ENCODE measurements at places on chromosomes 7 and 10.

DNA sequence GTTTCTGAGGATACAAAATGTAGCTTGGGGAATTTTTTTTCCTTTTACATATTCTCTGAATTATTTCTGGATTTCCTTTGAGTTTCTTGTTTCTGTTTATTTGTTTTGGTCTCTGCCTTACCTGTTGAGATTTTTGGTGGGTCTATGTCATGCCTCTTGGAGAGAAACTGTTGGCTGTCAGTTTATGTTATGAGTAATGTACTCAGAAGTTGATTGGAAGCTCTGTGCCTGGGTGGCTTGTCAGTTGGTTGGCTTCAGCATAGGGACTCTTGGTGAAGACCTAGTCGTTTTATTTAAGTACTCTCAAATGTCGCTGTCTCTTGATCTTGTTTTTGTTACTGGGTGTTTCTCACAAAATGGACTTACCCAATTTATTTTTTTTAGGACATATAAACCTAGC is 132.4 kb downstream of the CDK14 start:
- no peak for DNase-seq

- DNase-seq = no peak
Measured at GRCh38 chr10:73263693-73264347, 11.4 kb upstream of the MRPS16 start.

DNA sequence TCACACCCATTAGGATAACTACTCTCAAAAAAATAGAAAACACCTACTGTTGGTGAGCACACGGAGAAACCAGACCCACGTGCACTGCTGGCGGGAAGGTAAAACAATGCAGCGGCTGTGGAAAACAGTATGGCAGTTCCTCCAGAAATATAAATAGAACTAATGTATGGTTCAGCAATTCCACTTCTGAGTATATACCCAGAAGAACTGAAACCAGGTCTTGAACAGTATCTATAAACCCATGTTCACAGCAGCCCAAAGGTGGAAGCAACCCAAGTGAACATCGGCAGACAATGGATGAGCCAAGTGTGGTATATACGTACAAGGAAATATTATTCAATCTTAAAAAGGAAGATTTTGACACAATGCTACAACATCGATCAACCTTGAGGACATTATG is 164.7 kb downstream of the ZMYND11 start:
- DNase-seq = no peak

DNA sequence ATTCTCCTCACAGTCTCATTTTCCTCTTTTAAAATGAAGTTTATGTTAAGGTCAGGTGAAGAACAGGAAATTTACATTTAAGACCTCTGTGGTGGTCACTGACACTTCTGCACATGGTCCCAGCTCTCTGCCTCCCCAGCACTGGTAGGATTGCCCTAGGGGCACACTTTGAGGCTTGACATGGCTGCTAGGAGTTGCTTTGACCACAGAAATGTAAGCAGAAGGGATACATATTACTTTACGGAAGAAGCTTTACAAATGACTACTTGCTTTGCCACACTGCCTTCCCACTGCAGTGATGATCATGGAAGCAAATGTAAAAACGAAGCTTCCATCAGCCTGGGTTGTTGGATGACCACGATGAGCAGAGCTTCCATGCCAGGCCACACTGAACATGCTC is 53.1 kb upstream of the RSU1 start:
- no peak for DNase-seq

GRCh38 chr10:119263951-119264617 is 56.7 kb downstream of the GRK5 start:
- DNase-seq = no peak

GRCh38 chr10:96301616-96302015 is 2.6 kb upstream of the DNTT start:
- DNase-seq = no peak
